Purkinje cell (primary cell): ENCODE measurements at places on chromosomes 5 and 9. TPM values are rescaled to one million over a fixed set of nuclear protein-coding genes. Genes with fewer than 3 reads are reported as not detected.

SLCO6A1 gene
- not detected in 2 replicates for polyA plus RNA-seq

DIRAS2 gene
- 39.4 and 76.1 TPM in 2 replicates for polyA plus RNA-seq

PCDHAC1 gene
- polyA plus RNA-seq: 11.6 and 30.0 TPM in 2 replicates

COL5A1 gene
- 5.9 and 11.6 TPM in 2 replicates for polyA plus RNA-seq

PCDHGA1 gene
- polyA plus RNA-seq: 0.69 TPM in 1 of 2 replicates, not detected in the other

WDR31 gene
- 0.24 and 2.8 TPM in 2 replicates for polyA plus RNA-seq

RAB14 gene
- polyA plus RNA-seq: 81.3 and 91.1 TPM in 2 replicates

ZDHHC11B gene
- polyA plus RNA-seq: 5.4 and 6.0 TPM in 2 replicates

SOX30 gene
- 0.95 TPM in 1 of 2 replicates, not detected in the other for polyA plus RNA-seq

TRIM36 gene
- 35.8 and 42.3 TPM in 2 replicates for polyA plus RNA-seq

MYOZ3 gene
- 0.99 TPM in 1 of 2 replicates, not detected in the other for polyA plus RNA-seq

ACTBL2 gene
- polyA plus RNA-seq: not detected in 2 replicates

ADRB2 gene
- not detected in 2 replicates for polyA plus RNA-seq

PCDH12 gene
- polyA plus RNA-seq: 0.03 TPM in 1 of 2 replicates, not detected in the other

KIF24 gene
- polyA plus RNA-seq: 0.07 and 0.23 TPM in 2 replicates

MZB1 gene
- polyA plus RNA-seq: not detected in 2 replicates

CKMT2 gene
- polyA plus RNA-seq: 0.87 TPM in 1 of 2 replicates, not detected in the other

PGM5 gene
- polyA plus RNA-seq: 0.39 and 0.67 TPM in 2 replicates

CXCL14 gene
- polyA plus RNA-seq: 0.27 and 0.39 TPM in 2 replicates

NIM1K gene
- 0.27 and 1.3 TPM in 2 replicates for polyA plus RNA-seq

PCDHGA5 gene
- 2.2 and 2.5 TPM in 2 replicates for polyA plus RNA-seq

CTSV gene
- 2.4 TPM in 1 of 2 replicates, not detected in the other for polyA plus RNA-seq

CBY3 gene
- not detected in 2 replicates for polyA plus RNA-seq

RNF183 gene
- polyA plus RNA-seq: not detected in 2 replicates

FGF10 gene
- 0.14 TPM in 1 of 2 replicates, not detected in the other for polyA plus RNA-seq

ORM2 gene
- not detected in 2 replicates for polyA plus RNA-seq

SLC26A2 gene
- 1.0 and 1.5 TPM in 2 replicates for polyA plus RNA-seq
